Motor neuron (in vitro differentiated cells): ENCODE measurements at places on chromosomes 7 and 10. TPM values are rescaled to one million over a fixed set of nuclear protein-coding genes. Genes with fewer than 3 reads are reported as not detected.

- peak; percentile 91 for ATAC-seq
These were observed 43.0 kb downstream of the GNA12 start for GRCh38 chr7:2800931-2801688.

- no peak for ATAC-seq
These were observed 400.5 kb downstream of the IPMK start for GRCh38 chr10:57867241-57867640.

- ATAC-seq = no peak
These were observed 24.1 kb downstream of the VIPR2 start for GRCh38 chr7:159120540-159120919.

DNA sequence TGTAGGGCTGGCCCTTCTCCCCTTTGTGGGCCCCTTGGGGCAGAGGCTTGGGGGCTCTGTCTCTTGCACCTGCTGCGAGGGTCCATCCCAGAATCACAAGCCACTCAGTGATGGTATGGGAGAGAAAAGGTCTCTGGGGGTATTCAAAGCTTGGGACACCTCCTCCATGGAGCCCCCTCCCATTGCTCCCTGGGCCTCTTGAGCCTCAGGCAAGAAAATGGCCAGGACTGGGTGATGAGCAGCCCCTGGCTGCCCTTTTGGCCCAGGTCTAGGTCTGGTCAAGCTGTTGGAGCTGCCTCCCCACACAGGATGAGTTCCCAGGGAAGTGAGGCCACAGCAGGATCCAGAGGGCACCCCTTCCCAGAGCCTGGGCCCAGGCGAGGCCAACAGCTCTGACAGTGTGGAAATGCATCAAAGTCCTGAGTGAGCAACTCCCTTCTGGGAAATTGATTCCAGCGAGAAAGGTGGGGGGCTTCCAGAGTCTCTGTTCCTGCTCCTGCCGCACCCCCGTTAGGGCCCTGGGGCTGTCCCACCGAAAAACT is 3.4 kb upstream of the MYL7 start:
- no peak for ATAC-seq

DNA sequence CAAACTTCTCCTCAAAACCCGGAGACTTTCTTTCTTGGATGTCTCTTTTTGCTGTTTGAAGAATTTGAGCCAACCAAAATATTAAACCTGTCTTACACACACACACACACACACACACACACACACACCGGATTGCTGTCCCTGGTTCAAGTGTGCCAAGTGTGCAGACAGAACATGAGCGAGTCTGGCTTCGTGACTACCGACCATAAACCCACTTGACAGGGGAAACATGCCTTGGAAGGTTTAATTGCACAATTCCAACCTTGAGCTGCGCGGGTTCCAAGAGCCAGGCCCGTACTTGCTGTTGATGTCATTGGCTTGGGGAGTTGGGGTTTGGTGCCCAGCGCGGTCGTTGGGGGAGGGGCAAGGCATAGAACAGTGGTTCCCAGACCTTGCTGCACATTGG is 1.7 kb downstream of the EGFR start:
- ATAC-seq = no peak

- ATAC-seq = no peak
These were observed 438.7 kb upstream of the NRP1 start for GRCh38 chr10:33773253-33773573.

DNA sequence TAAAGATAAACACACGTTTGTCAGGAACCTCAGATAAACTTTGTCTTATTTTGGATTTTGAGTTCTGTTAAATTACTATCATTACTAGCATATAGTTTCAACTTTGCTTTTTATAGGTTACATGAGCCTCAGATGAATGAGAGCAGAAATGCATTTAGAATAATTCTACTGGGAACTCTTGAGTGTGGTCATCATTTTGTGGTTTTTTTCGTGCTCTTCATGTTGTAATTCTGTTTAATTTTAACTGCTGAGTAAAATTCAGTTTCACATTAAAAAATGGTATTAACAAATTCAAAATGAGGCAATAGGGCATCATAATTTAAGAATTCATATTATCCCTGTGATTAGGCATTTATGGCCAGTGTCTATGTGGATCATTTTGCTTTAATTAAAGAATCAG is 72.9 kb downstream of the GNAI1 start:
- no peak for ATAC-seq

GRCh38 chr10:63438506-63439498 is 27.0 kb downstream of the JMJD1C start:
- ATAC-seq = no peak

GRCh38 chr10:131261890-131262475 is 49.5 kb downstream of the TCERG1L start:
- ATAC-seq = no peak

DNA sequence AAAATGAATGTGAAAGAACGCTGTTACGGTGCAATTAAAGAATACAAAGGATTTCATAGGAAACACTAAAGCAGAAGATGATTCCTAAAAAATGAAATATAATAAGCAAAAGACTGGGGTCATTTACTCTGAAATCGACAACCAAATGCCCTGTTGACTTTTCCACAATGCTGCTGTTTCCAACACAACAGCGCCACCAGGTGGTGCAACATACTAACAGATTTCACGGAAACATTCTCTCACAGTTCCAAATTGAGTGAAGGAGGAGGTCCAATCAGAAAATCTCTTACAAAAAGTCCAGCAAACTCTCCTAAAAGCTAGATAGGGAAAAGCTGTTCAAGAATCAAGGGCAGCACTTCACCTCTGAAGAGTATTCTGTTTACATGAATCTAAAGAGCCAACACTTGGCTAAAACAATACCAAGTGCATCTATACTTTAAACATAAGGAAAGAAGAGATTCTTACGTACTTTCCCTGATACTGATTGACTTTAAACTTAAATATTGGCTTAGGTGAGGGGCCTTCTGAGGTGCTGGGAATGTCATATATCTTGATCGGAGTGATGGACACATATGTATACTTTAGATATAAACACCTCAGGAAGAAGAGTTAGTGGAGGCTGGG is 55.9 kb downstream of the UPF2 start:
- peak; percentile 82 for ATAC-seq

DNA sequence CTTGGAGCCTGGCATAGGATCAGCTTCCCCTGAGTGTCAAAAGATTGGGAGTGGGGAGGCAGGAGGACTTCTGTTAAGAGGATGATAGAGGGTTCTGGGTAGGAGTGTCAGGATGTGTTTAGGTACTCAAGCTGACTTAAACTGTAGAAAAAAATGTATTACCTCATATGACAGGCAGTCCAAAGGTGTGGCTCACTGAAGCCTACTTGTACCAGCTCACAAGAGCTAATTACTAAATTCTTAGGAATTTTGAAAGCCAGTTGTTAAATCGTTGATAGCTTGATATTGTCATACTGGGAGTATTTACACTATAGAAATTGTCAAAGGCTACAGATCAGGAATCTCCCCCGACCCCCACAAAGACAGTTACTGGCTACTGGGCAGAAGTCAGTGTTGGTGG is 32.1 kb downstream of the FAS start:
- no peak for ATAC-seq

GRCh38 chr10:19862811-19863515 is 46.7 kb downstream of the PLXDC2 start:
- no peak for ATAC-seq

- no peak for ATAC-seq
These were observed 308.7 kb downstream of the FRMD4A start for GRCh38 chr10:14022052-14022451.

GRCh38 chr7:52799817-52800216 is 235.6 kb upstream of the POM121L12 start:
- ATAC-seq = no peak

GRCh38 chr7:36635091-36635490 is 89.2 kb downstream of the AOAH start:
- no peak for ATAC-seq

- ATAC-seq = peak; percentile 94
These were observed 23.7 kb downstream of the EPHB4 start for GRCh38 chr7:100803398-100804161.

DNA sequence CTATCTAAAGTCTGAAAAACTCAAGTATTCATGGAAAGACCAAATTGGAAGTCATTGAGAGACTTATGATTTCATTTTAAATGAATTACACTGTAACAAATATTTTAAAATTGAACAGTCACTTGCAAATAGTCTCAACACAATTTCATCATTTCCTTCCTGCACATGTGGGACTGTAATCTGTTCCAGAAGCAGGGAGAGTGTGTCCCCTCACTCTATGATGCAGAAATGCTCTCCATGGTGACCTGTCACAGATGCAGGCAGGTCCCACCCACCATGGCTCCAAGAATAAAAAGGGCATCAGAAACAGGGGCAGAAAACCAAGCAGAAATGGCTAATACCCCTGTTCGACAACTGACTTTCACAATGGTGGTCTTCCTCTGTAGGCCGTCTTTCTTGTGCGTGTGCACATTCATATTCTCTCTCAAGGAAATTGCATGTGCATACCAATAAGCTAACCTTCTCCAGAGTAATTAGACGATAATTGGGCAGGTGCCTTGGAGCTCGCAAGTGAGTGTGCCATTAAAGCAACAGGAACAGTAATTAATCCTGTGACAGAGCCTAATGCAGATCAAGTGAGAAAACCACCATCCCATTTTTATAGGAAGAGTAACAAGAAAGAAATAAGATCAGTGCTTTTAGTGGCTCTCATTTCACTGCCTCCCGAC is 170.9 kb downstream of the ZMYND11 start:
- ATAC-seq = no peak

DNA sequence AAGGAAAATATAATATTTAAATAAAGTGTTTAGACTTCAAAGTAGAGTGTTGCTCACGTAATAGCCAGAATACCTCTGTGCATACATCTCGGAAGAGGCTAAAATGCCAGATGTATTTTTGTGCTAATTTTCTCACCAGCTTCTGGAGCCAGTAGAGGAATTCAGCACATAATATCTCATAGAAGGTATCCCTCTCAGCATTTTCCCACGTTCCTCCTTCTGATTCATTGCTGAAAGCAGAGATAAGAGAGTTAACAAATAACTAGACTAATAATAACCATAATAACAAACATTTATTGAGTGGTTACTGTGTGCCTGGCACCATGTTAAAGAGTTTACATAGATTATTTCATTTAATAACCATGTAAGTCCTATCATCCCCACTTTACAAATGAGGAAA is 123.6 kb downstream of the VTI1A start:
- no peak for ATAC-seq

DNA sequence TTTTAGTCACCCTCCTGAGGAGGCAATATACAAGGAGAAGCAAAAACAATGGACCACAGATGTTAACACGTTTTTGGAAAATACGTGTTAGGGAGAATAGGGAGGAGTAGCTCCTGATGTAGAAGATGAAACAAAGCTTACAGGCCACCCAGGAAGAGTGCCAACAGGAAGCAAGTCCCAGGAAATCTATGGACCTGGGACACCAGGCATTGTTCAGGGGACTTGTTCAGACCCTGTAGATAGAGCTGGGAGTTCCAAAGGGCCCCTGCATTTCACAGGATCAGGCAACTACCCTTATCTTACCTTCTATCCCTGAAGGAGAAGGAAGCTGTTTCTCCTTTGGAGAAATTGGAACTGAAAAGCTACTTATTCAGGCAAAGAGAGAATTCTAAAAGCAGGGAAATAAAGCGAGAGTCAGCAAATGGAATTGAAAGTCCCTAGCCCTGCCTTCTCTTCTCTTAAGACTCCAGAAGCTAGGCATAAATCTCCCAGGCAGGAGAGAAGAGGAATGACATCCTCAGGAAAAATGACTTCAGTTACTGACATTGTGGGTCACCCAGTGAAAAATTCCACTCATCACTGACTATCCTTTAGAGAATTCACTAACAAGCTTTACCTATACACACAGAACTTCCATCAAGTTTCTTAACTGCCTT is 77.7 kb upstream of the FAM3C start:
- ATAC-seq = no peak

DNA sequence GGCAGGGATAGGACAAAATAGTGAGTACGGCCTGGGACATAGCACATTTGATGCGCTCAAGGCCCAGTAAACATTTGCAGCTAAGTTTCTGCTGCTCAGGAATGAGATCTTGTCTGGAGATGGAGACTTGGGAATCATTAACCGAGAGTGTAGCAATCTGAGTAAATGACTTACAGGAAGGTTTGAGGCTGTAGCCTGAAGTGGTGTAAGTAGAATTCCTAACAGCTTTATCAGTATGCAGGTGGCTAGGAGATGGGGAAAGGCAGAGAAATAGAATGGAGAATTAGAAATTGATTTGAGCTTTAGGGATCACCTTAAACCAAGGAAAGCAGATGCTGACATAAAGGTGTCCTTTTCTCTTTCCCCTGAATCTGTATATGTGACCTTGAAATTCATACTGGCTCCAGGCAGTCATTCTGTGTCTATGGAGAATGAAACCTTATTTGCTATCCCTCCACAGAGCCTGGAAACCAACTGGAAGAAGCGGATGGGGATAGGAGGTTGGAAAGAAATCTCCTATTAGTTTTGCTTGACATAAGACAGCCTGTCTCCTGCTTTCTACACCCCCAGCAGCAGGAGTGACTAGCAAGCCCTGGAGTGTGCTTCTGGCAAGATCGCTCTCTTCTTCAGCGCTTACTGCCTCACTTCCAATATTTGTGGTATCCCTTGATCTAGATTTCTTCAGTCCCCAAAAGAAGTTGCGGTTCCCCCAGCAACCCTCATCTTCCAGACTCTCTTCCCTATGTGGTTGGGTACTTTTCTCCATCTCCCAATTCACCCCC is 6.4 kb upstream of the PON2 start:
- ATAC-seq = no peak

GRCh38 chr10:44419790-44420549 is 35.1 kb upstream of the CXCL12 start:
- ATAC-seq = no peak

DNA sequence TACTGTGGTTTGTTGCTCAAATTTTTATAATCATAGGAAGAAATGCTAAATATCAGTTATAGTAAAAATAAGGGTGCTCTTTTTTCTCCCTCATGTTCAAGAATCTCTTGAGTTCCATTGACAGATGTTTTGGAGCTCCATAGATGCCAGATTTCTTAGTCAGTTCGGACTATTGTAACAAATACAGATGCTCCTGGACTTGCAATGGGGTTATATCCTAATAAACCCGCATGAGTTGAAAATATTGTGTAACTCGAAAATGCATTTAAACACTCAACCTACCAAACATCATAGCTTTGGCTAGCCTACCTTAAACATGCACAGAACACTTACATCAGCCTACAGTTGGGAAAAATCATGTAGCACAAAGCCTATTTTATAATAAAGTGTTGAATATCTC is 100.7 kb upstream of the CSTF2T start:
- no peak for ATAC-seq

GRCh38 chr10:78964274-78964951 is 104.4 kb upstream of the ZMIZ1 start:
- peak; percentile 23 for ATAC-seq

The SNX10 gene
- total RNA-seq = 13.0 and 16.2 TPM in 2 replicates

The CFAP69 gene
- 3.8 and 8.4 TPM in 2 replicates for total RNA-seq

The CALML3 gene
- 0.13 and 0.14 TPM in 2 replicates for total RNA-seq

The SORCS1 gene
- total RNA-seq = 17.0 and 17.6 TPM in 2 replicates

The WDFY4 gene
- 0.19 and 0.28 TPM in 2 replicates for total RNA-seq

The PTN gene
- 30.1 and 31.8 TPM in 2 replicates for total RNA-seq
